ENCODE measurements at places on chromosomes 12 and 14.

DNA sequence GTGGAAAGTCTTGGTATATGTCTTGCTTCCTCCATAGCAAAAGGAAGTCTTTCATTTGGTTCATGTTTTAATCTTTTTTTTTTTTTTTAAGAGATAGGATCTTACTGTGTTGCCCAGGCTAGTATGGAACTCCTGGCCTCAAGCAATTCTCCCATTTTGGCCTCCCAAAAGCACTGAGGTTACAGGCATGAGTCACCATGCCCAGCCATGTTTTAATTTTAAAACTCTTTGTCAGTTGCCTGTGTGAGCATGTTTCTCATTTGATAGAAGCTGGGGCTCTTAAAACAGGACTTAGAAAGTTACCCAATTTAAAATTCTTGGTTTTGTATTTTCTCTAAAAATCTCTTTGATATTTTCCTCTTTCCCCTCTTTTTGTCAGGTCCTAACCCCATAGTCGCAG, 45.0 kb upstream of the REP15 start:
- no peak for DNase-seq

DNA sequence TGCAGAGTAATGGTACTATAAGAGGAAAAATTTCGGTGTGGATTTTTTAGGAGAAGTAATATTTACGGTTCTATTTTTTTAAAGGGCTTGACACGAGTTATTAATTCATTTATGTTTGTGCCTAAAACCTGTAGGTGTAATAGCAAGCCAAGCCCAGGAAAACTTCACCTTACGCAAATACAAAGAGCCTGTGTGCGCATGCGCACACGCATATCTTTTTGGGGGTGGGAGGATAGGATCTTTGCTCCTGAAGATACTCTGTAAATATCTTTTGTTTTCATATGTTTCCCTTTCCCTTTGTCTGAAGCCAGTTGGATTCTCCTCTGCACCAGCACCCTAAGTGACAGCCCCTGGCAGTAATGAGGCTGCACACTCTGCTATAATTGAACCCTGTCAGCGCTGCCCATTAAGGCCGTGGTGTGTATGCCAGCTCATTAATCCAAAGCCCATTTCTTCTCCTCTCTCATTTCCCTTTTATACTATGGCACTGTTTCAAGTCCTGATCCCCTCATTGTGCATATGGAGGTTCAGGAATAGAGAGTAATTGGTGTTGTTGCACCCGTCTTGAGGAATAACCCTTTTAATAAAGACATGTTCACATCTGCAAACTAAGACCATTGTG, 327.2 kb upstream of the E2F7 start:
- DNase-seq, result no peak

DNA sequence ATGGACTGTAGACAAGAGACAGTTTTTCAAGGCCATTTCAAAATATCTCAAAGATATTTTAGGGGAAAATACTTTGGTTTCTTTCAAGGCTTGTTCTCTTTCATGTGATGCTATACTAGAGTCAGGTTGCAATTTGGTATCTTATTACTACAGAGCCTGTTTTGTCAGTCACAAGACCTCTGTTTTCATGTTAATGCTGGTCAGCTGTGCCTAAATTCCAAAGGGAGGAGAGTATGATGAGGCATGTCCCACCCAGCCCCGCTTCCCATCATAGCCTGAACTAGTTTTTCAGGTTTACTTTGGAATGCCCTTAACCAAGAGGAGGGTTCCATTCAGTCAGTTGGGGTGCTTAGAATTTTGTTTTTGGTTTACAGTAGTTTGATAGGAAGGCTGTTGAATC, 52.6 kb downstream of the GPHB5 start:
- DNase-seq, result no peak

DNA sequence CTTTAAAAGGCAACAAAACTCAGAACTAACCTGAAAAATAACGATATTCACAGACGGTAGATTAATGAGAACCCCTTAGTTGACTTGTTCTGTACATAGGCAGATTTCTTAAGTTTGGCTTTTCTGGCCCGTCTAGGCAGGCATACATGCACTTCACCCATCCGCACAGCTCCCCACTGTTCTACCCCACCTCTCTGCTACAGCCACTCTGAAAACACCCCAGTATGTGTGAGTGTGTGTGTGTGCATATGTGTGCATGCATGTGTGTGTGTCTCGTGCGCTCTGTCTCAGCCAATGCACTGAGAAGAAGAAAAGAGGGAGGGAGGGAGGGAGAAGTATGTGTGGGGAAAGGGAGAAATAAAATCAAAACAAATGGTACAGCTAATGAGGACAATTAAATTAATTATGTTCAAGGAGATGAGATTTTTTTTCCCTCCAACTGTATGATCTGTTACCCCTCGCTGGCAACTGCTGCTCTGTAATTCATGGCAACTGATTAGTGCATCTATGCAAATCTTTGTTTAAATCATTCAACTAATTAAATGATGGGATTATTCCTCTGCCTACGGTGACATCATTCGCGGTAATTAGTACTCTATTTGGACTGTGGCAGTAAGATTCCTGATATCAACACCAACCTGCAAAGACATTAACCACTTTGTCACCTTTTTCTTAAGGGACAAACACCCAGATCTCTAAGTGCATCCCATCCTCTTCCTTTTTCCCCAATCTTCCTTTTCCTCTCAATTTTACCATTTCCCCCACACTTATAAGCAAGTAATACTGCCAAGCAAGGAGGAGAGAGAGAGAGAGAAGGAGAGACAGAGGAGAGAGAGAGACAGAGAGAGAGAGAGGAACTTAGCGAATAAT, 2.2 kb upstream of the LMO3 start:
- DNase-seq, result no peak

DNA sequence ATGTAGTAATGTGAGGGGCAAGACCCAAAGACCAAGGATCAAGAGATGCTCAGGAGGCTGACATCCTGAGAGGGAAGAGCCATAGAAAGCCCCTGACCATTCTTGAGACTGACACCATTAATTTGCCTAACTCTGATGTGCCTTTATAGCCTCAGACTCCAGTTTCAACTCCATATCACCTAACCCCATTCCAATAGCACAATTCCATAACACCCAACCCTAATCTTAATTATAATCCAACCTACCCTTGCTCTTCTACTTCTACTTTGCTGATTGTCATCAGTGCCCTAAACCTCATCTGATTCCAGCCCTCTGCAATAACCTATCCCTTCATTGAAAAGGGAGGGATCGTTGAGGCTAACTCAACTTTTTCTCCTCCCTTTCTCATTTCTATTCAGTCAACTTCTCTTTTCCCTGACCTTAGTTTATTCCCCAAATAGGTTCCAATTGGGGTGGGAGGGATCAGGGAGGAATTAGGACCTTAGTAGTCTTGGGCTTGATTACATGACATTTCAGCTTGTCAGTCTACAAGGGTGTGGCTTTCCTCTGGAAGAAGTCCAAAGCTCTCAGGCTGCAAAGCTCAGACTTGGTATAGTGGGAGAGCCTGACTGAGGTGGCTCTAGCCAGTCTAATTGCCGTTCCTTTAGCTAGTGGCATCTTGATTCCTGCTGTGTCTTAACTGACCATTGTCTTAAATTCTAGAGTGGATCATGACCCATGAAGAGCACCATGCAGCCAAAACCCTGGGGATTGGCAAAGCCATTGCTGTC, 3.1 kb downstream of the PFKM start:
- no peak for DNase-seq

GRCh38 chr12:18135086-18135485, 45.1 kb upstream of the RERGL start:
- DNase-seq, result no peak

- no peak for DNase-seq
Observed at GRCh38 chr12:45468751-45469615, 253.1 kb downstream of the ANO6 start.

DNA sequence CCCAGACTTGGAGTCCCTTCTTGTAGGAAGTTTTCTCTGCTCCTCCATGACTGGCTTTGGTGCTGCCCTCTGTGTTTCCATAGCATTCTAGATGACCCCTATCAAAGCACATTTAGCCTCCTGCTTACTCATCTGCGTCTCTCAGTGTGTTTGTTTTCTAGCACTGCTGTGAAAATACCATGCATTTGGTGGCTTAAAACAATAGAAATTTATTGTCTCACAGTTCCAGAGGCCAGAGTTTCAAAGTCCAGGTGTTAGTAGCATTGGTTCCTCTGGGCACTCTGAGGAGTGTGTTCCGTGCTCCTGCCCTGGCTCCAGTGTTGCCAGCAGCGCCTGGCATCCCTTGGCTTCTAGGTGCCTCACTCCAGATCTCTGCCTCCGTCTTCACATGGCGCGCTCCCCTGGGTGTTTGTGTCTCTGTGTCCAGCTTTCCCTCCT, 86.1 kb downstream of the CACNA1C start:
- DNase-seq, result no peak

DNA sequence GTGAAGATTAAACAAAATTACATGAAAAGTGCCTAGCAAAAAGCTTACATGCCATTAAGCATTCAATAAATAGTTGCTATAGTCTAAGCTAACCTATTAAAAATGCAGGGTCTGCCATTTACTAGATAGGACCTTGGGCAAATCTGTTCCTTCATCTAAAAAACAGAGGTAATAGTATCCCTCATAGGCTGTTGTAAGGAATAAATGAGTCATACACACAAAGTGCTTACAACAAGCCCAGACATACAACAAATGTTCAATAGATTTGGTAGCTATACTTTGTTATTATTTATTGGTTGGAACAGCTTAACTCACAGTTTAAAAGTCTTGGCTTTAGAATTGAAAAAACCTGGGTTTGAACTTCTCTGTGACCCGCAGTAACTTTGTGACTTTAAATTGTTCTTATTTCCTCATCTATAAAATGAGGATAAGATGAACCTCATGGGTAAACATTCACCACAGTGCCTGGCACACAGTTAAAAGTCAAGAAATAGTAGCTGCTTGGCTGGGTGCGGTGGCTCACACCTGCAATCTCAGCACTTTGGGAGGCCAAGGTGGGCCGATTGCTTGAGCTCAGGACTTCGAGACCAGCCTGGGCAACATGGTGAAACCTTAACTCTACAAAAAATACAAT, 24.7 kb downstream of the HEATR5A start:
- DNase-seq, result no peak

DNA sequence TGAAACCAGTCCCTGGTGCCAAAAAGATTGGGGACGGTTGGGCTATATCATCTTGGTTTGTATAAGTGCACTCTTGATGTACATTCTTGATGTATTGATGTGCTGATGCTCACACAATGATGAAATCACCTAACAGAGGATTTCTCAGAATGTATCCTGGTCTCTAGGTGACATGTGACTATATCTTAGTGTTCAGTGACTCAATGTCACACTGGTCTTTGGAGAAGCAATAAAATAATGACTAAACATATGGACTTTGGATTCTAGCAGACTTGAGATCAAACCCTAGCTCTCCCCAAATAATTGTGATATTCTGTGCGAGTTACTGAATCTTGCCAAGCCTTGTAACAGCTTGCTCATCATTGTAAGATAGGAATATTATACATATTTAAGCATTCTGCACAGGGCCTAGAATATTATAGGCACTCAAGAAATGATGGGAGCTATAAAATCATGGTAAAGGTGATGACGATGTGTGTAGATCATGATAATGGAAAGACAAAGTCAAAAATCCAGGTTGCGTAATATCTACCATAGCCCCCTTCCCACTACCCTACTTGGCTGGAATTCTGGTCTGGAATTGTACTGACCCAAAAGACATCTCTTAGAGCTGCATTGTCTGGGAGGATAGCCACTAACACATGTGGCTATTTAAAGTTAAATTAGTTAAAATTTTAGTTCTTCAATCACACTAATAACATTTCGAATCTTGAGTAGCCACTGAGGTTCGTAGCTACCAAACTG, 117.6 kb upstream of the PWP1 start:
- DNase-seq, result no peak

GRCh38 chr14:69713209-69713781, 53.6 kb upstream of the SRSF5 start:
- no peak for DNase-seq

DNA sequence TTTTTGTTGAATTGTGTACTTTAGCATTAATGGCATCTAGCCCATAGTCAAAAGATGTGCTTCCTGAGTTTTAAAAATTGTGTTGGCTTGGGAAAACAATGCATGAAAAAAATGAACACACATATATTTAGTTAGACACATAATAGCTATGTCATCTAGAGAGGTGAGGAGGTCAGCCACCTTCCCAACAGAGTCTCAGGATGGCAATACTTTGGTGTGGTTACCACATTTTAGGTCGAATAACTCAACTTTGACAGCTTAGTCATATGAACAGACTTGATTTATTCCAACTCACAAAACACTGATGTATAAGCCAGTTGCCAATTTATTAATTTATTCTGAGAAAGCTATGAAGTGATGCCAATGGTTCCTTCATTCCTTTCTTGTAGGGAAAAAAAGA, 114.0 kb downstream of the ETNK1 start:
- no peak for DNase-seq

- no peak for DNase-seq
Observed at GRCh38 chr12:75748136-75748535, 236.7 kb upstream of the KRR1 start.

DNA sequence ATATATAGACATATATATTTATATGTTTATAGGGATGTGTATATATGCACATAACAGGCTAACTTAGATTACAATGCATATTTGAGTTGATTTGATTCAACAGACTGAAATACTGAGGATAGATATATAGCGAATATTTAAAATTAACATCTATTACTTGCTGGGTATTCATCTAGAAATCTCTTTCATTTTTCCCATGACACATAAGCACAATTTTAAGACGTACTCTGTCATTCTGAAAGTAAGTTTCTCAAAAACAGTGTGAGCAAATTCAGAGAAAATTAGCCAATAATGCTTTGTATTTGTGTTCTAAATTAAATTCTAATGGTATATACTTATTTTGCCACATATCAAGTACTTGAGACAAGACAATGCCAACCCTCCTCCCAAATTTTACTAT, 907.5 kb upstream of the MDGA2 start:
- DNase-seq, result no peak

DNA sequence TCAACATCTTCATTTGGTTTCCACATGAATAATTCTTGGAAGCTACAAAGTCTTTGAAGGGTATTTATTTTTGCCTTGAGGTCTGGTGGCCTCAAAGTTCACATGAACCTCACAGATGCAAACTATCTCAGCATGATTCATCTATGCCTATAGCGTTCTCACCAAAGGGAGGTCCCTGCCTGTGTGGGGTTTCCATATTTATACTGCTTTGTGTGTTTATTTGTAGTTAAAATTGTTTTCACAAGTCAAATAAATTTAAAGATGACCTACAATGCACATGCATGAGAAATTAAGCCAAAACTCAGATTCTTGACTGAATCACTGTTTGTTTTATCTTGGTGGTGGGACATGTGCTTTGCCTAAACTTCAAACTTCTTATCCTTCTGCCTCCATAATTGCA, 176.7 kb downstream of the PPM1H start:
- DNase-seq, result no peak

- DNase-seq, result no peak
Observed at GRCh38 chr12:112950701-112951100, 12.4 kb downstream of the OAS3 start.

Data from activated CD4-positive, alpha-beta T cell treated with anti-CD3 and anti-CD28 coated beads, Interleukin-2, amount 50 U/mL, for 1 hour (primary cell).